IMR-90 (cell line): ENCODE measurements at places on chromosomes 1 and 21. TPM values are rescaled to one million over a fixed set of nuclear protein-coding genes. Genes with fewer than 3 reads are reported as not detected.

Gene FAM89A
- 6.8 and 7.5 TPM in 2 replicates for total RNA-seq

Gene FAM78B
- total RNA-seq: under 0.01 and 0.28 TPM in 2 replicates

Gene CFHR4
- not detected in 2 replicates for total RNA-seq

Gene CTNNBIP1
- total RNA-seq: 24.7 and 41.9 TPM in 2 replicates

Gene MTARC1
- total RNA-seq: 0.18 and 0.28 TPM in 2 replicates

Gene AGRN
- 8.1 and 11.4 TPM in 2 replicates for total RNA-seq

Gene ENSA
- 53.2 and 62.8 TPM in 2 replicates for total RNA-seq

Gene IRF6
- 1.9 and 2.9 TPM in 2 replicates for total RNA-seq

Gene MYOC
- total RNA-seq: not detected in 2 replicates

Gene KRTAP19-1
- not detected in 2 replicates for total RNA-seq

Gene OR10J1
- not detected in 2 replicates for total RNA-seq

Gene DISC1
- total RNA-seq: 6.1 and 7.0 TPM in 2 replicates

Gene FBXO2
- 0.36 and 0.56 TPM in 2 replicates for total RNA-seq

Gene TEX38
- not detected in 2 replicates for total RNA-seq

Gene TTC34
- under 0.01 TPM in 2 replicates for total RNA-seq

Gene PPP1R8
- total RNA-seq: 60.5 and 80.1 TPM in 2 replicates

Gene IQGAP3
- total RNA-seq: 13.6 TPM in 2 replicates

Gene STPG1
- 3.0 and 3.6 TPM in 2 replicates for total RNA-seq

Gene TM2D1
- 14.3 and 21.4 TPM in 2 replicates for total RNA-seq
